ENCODE measurements at places on chromosomes 1 and 21. TPM values are rescaled to one million over a fixed set of nuclear protein-coding genes. Genes with fewer than 3 reads are reported as not detected.
A peak's percentile ranks its signal among the peaks of the same experiment; 100 is the strongest.

GRCh38 chr1:175498002-175498401 lies 245.4 kb downstream of the TNR start:
- DNase-seq, result no peak

GRCh38 chr21:21973806-21974205 lies 975.6 kb downstream of the NCAM2 start:
- no peak for DNase-seq

GRCh38 chr1:19436716-19437476 lies 48.4 kb downstream of the CAPZB start:
- peak; percentile 79 for DNase-seq

- no peak for DNase-seq
These were observed 95.3 kb upstream of the DPH5 start for GRCh38 chr1:101120868-101121267.

- DNase-seq, result peak; percentile 79
These were observed at the start of gene PEAR1 for GRCh38 chr1:156893048-156893953. Gene PEAR1 (plus strand): TSS chr1:156893718. CDS start chr1:156903927, 10,209 bp downstream.

- no peak for DNase-seq
These were observed 20.5 kb downstream of the SOX13 start for GRCh38 chr1:204093421-204093717.

- no peak for DNase-seq
These were observed 291.5 kb upstream of the VAMP3 start for GRCh38 chr1:7479571-7479970.

GRCh38 chr1:39754026-39754570 lies 15.4 kb downstream of the PPIE start:
- no peak for DNase-seq

GRCh38 chr1:944341-945325 lies 14.4 kb downstream of the NOC2L start:
- peak; percentile 51 for DNase-seq

DNA sequence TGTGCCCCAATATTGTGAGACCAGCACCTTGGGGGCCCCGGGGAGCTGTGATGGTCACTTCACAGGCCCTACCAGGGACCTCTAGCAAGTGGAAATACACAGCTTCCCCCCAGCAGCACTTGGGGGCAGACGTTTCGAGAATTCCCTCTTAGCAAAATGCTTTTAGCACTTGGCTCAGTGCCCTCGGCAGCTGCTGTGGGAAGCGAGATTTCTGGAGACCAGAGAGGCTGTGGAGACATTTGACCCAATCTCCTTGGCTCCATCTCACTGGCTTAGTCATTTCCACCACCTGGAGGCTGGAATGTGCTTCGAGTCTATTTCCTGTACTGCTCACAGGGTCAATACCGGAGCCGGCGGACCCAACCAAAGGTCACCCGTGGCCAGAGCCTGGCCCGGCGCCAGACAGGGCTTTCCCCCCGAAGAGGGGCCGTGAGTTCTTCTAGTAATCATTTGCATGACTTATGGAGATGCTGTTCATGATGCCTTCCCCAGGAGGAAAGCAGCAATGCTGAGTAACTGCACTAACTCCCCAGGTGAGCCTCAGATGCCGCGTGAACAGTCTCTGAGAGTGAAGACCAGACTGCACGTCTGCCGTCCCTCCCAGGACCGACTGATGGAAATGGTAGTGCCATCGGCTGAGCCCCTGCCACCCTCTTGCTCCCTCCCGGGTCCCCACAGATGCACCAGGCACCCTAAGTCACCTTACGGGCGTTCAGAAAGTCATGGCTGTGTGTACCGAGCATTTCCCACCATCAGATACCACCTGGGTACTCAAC lies 4.4 kb upstream of the C2CD2 start:
- peak; percentile 75 for DNase-seq

DNA sequence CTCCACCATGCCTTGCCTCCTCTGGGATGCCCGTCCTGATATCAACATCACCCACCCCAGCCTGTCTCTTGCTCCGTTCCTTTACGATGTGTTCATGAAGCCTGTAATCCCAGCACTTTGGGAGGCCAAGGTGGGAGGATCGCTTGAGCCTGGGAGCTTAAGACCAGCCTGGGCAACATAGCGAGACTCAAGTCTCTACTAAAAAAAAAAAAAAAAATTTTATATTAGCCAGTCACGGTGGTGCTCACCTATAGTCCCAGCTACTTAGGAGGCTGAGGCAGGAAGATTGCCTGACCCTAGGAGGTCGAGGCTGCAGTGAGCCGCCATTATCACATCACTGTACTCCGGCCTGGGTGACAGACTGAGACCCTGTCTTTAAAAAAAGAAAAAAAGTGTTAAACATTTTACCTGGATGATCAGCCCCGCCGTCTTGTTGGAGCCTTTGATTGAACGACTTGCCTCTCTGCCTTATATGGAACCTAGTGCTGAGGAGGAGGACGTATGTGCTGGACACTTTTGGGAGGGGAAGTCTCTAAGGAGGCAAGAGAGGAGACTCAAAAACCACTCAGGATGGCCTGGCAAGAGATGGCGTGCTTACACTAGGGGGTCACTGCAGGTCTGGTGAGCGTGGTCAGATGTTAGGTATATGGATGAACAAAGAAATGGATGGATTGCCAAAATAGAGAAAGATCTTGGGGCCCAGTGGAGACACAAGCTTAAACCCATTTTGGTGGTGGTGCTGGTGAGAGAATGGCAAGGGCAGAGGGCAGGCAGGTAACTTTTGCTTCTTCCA lies 80.5 kb upstream of the IFFO2 start:
- no peak for DNase-seq

DNA sequence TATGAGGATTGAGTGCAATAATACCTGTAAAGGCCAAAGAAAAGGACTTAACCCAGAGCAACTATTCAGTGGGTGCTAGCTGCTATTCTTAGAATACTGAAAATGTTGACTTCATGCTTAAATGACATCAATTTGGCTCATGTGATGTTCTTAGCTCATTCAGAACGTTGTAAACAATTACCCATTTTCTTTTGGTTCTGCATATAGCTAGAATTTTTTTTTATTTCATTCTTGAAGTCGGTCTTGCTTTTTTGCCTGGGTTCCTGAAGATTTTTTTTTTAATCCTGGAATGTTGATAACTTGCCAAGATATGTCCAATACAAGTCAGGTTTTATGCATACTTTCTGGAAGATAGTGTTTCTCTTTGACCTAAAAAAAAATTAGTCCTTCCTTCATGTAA lies 772.0 kb downstream of the LTN1 start:
- no peak for DNase-seq

DNA sequence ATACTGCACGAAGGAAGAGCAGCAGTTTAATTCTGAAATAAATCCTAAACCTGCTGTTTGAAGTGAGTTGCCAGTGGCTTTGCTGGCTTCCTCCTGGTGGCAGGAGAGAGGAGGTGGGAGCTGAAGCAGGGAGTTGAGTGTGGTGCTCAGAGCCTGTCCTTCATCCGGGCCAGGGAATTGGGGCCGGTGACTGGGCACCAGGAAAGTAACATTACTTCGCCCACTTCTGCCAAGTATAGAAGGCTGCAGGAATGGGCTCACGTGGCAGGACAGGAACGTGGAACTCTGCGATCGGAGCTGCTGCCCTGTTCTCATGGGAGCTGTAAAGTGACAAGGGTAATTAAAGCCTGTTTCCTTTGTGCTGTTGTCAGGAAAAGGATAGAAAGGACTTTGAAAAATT lies 8.7 kb downstream of the TOR3A start:
- DNase-seq, result no peak

- no peak for DNase-seq
These were observed 82.0 kb downstream of the OLFML3 start for GRCh38 chr1:114061121-114061830.

DNA sequence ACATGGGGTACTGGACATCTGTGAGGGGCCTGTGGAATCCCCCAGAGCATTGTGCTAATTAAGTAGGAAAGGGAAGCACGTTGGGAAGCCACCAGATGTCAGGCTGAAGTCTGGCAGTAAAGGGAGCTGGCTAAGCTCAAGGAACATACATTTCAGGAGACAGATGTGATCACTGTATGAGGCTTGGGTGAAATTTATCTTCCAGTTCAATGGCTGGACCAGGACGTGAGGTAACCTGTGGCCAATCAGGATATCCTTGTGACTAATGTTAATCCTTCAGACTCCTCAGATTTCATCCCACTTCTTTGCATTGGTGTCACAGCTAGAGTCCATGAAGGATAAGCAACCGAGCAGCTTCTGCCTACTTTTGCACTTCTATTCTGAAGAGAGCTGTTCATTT lies 110.2 kb upstream of the APP start:
- DNase-seq, result no peak

DNA sequence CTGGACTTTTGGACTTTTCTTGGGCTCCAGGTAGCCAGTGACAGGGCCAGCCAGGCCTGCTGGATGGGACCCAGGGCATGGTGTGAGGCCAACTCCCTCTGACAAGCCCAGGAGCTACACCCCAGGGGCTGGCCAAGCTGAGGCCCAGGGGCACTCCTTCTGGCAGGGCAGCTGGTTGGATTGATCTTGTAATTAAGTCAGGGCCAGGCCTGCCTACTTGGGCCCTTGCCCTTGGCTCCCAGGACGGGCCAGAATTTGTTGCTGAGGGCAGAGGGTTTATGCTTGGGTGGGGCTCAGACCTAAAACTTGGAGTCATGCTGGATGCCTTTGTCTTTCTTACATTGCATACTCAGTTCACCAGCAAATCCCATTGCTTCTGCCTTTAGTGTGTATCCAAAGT lies 20.7 kb downstream of the KCNA2 start:
- no peak for DNase-seq

GRCh38 chr1:164583196-164583595 lies 24.2 kb downstream of the PBX1 start:
- DNase-seq, result no peak

DNA sequence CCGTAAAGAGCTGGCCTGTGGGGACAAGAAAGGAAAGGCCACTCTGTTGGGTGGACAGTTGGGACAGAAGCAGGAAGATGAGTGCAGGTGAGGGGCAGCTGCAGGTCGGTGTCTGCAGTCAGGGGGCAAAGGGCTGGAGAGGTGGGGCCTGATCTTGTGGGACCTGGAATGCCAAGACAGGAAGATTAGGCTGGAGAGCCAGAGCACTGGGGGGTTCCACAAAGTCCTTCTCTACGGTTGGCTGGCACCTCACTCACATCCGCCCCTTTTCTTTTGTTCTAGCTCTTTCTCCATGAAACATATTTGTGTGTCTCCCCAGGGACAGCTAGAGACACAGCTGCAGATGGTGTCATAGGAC lies 404.1 kb downstream of the PTPRU start:
- no peak for DNase-seq

DNA sequence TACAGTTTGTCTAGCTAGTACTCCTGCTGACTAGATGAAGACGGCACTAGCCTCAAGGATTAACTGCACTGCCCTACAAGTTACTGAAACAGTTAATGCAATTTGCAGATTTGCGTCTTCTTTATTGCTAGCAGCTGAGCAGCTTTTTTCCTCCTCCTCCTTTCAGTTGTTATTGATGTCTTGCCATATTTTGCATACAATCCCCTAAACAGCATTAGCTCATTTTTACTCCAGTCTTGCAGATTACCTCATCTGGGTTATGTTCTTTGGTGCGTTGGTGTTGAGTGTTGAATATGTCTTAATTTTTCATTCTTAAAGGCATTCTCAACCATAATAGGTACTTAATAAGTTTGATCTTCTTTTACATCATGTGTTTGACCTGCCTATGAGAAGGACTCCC lies 363.4 kb upstream of the LYPLAL1 start:
- no peak for DNase-seq

The NBPF4 gene
- total RNA-seq, result not detected

The TEX38 gene
- 0.22 TPM for total RNA-seq

The REN gene
- not detected for total RNA-seq

The AMY1A gene
- not detected for total RNA-seq

The OLFML3 gene
- 14.3 TPM for total RNA-seq

The DPT gene
- 45.6 TPM for total RNA-seq

The RGS13 gene
- total RNA-seq, result 0.22 TPM

The ORC1 gene
- total RNA-seq, result 0.11 TPM

The SLAMF1 gene
- not detected for total RNA-seq

The KCNJ15 gene
- total RNA-seq, result 0.30 TPM

The OR2T27 gene
- total RNA-seq, result not detected

The LAMC1 gene
- 84.1 TPM for total RNA-seq

The SDC3 gene
- total RNA-seq, result 25.3 TPM

The PARS2 gene
- total RNA-seq, result 5.1 TPM

The MEF2D gene
- total RNA-seq, result 96.8 TPM

The CD164L2 gene
- not detected for total RNA-seq

The TCP10L gene
- 3.0 TPM for total RNA-seq

The TAF12 gene
- 28.2 TPM for total RNA-seq

All from left ventricle myocardium inferior (tissue), 1 donor.